ENCODE measurements at places on chromosomes 6 and 20. TPM values are rescaled to one million over a fixed set of nuclear protein-coding genes. Genes with fewer than 3 reads are reported as not detected.

Gene SPATS1
- total RNA-seq: not detected

Gene PXDC1
- total RNA-seq: 40.9 TPM

Gene SPEF1
- 0.15 TPM for total RNA-seq

Gene NOTCH4
- 2.0 TPM for total RNA-seq

Gene SLC35F1
- total RNA-seq: 0.15 TPM

Gene VSX1
- total RNA-seq: not detected

Gene PDYN
- total RNA-seq: not detected

Gene RAET1L
- not detected for total RNA-seq

Gene DDO
- 0.74 TPM for total RNA-seq

Measured in bronchus fibroblast of lung (primary cell).